ENCODE measurements at places on chromosomes 13 and 19. TPM values are rescaled to one million over a fixed set of nuclear protein-coding genes. Genes with fewer than 3 reads are reported as not detected.

DNA sequence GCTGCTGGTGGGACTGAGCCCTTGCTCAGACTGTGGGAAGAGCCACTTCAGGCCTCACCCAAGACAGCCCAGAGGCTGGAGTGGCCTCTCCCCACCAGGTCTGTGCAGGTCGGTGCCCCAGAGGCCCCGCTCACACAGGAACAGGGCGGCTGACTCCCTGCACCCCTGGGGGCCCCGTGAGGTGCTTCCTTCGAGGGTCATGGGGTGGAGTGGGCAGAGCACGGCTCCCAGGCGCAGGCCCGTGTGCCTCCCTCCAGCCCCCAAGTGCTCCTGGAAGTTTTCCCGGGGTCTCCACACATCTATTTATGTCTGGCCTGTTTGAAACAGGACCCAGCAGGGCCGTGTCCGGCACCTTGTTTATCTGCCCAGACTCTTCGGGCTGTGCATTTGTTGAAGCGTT lies 9.5 kb upstream of the TMEM255B start:
- H3K4me1 ChIP-seq, result no peaks in the 10 kb centered on the region
- H3K27me3 ChIP-seq, result peaks cover 3% of the 10 kb centered on the region
- no peak overlapping the region for H3K4me3 ChIP-seq

DNA sequence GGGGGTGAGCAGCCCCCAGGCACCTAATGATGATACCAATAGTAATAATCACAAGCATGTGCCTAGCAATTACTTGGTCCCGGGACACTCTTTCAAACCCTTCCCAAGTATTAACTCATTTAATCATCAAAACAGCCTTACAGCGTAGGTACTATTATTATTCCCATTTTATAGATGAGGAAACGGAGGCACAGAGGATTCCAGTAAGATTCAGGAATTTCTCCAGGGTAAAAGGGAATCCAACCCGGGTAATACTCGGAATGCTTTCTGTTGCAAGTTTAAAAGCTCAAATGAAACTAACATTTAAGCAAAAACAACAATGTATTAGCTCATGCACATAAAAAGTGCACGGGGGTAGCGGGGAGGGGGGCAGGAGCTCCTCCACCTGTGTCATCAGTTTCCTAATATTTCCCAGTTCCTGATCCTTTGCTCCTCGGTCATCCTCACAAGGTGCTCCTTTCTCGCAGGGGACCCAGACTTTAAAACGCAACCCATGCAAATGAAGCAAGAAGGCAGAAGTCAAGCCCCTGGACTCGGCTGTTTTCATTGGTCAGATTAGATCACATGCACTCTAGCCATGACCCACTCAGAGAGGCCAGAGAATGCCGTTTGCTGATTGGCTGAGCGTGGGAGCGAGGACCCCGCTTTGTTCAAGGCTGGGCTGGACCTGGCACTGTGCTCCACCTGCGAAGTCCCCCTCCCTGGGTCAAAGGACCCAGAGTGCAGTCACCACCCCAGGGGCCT lies 38.3 kb upstream of the C19orf12 start:
- no peak for DNase-seq
- no peak overlapping the region for H3K27ac ChIP-seq
- H3K4me1 ChIP-seq, result no peaks in the 10 kb centered on the region
- H3K4me3 ChIP-seq, result no peak overlapping the region
- H3K36me3 ChIP-seq, result no peaks in the 10 kb centered on the region
- no peaks in the 10 kb centered on the region for H3K27me3 ChIP-seq

- no peak for DNase-seq
- H3K4me3 ChIP-seq, result no peak overlapping the region
- no peaks in the 10 kb centered on the region for H3K36me3 ChIP-seq
- H3K4me1 ChIP-seq, result no peaks in the 10 kb centered on the region
These were observed 278.5 kb upstream of the HTR2A start for GRCh38 chr13:47175172-47175866.

DNA sequence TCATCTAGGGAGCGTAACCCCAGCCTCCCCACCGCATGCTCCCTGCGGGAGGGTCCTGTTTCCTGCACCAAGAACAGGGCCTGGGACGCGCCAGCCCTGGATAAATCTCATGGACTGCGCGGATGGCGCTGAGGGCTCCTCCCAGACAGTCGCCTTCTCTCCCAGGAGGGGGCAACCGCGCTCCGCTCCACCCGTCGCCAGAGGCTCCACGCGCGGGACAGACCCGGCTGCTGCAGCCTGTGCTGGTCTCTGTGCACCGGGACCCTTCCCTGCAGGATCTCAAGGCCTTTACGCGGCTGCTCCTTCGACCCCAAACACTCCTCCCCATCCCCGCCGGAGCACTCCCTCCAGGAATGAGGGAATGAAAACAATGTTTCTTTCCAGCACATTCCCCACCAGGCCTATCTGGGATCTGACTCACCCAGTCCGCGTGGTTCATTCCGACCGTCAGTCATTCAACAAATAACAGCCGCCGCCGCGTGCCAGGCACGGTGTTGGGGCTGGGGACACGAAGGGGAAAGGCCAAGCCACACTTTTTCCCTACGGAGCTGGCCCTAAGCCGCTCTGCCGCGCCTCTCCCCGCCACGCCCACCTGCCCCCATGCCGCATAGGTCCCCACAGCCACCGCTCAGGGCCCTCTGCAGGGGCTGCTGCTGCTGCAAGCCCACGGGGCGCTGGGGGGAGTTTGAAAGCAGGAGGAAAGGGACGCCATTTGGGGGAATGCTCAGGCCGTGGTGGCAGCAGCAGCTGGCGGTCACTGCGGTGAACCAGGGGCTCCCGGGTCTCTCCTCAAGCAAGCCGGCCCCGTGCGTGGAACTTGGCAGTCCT lies 6.0 kb downstream of the PNMA8B start:
- H3K4me1 ChIP-seq, result peaks cover 12% of the 10 kb centered on the region
- no peaks in the 10 kb centered on the region for H3K36me3 ChIP-seq
- no peak for DNase-seq
- H3K27ac ChIP-seq, result no peak overlapping the region

Gene CYP4F8
- total RNA-seq, result not detected
